Heart right ventricle (tissue), 16 donors: ENCODE measurements at places on chromosomes 7 and 10. TPM values are rescaled to one million over a fixed set of nuclear protein-coding genes. Genes with fewer than 3 reads are reported as not detected.

Gene ANKRD61
- 0.26 TPM for total RNA-seq

DNA sequence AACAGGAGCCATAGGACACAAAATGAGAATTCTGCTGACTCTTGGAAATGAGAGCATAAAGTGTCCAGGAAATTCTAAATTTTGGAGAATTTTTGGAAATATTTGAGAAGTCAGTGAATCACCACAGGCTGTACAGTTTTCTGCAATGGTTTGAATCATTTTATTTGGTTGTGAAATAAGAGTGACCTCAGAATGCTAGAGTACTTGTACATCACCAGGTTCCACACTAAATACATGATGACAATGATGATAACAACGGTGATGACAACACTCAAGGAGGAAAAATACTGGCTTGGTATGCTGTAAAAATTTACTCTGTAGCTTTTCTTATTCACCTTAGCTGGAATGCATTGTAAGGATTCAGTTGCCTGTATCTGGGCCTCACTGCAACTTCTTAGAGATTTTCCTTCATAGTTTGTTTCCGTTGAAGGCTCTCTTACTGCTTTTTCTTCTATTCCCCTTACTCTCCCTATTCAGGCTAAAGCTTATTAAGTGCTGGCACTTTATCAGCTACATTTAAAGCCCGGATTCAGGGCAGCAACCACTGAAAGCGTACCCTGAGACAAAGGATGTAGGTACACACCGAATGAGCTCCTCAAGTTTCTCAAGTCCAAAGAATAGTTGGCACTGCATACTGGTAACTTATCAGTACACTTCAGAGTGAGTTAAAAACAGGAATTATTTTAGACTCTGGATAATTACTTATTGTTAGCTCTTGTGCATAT lies 30.2 kb upstream of the NME8 start:
- DNase-seq = no peak

DNA sequence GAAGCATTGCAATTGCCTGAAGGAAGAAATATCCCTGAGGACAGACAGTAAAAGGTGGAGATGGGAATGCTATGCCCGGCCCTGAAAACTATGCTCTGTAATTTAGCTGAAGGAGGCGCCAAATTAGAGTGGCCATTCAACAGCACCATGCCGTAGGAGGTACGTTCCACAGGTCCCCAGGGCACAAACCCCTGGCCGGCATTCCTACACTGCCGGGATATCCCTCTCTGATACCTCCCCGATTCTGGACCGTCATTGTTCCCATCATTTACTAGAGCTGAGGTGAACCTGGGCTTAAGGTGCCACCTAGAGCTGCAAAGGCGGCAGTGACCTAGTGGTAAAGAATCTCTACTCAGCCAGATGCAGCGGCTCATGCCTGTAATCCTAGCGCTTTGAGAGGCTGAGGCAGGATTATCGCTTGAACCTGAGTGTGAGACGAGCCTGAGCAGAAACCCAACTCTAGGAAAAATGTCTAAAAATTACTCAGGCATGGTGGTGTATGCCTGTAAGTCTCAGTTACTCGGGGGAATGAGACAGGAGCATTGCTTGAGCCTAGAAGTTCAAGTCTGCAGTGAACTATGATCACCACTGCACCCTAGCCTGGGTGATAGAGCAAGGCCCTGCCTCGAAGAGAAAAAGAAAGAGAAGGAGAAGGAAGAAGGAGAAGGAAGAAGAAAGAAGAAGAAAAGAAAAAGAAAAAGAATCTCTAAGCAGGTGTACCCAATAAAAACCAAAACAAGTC lies 53.0 kb upstream of the TNKS2 start:
- no peak for DNase-seq

DNA sequence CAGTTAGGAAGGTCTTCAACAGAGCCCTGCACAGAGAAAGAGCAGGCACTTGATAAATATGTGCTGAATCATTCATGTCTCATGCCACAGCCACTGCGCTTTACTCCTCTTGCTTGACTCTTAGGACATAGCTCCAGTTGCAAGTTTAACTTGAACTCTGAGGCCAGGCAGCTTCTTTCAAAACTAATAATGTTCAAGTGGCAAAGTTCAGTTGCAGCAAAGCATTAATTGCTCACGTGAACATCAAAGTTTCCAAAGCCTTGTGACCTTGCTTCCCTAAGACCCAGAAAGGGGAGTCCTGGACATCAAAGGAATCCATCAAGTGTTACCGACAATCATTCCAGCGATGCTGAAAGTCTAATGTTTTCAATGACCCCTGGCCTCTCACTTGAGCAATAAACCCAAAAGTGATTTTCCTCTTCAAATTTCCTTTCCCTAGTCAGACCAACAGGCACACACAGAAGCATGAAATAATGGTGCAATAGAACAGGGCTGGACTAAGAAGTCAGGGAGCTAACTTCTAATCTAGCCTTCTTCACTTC lies 21.8 kb upstream of the TECTB start:
- DNase-seq = no peak

GRCh38 chr7:90771281-90771680 lies 175.2 kb downstream of the CDK14 start:
- DNase-seq = no peak

DNA sequence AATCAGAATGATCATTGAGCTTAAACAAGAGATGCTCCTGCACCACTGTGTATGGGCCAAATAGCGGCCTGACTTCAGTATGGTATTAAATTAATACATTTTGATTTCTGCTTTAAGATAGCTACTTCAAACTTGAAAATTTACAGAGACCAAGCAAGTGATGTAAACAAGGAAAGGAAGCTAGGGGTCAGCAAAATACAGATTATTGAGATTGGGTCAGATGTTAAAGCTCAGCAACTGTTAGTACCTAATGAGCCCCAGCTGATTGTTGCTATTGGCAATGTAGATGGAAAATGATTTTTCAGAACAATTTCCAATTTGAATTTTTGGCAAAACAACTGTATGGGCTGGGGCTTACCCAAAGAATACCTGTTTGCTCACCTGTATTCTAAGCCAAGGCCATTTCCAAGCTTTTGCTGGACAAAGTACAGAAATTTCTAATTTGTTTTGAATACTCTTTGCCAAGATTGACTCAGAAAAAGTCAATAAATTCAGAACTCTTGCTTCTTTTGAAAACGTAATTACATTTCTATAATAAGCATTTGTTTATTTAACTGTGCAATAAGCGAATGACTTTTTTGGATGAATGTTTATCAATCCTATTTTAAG lies 23.0 kb upstream of the DLD start:
- DNase-seq = no peak

Gene ZNF277
- total RNA-seq = 17.4 TPM

Gene ARF5
- total RNA-seq = 90.1 TPM

GRCh38 chr7:1244700-1245523 lies 12.2 kb downstream of the UNCX start:
- no peak for DNase-seq

DNA sequence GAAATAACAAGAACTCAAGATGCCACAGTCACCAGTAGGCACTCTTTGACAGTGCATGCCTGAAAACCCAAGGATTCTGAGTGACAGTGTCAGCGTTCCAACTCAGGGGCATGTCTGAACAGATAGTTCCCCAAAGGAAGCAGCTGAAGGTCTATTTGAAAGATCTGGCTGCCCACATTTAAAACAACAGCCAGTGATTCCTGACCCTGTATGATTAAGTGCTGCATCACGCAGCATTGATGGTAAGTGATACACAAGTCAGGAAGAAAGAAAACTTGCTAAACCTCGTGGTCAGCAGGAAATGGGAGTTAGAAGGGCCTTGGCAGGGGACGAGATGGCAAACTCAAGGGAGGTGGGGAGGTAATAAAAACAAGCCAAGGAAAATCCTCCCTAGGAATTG lies 1013.1 kb downstream of the TYW1 start:
- no peak for DNase-seq

Gene OR2A5
- total RNA-seq = not detected

GRCh38 chr10:30577048-30577447 lies 52.5 kb downstream of the LYZL2 start:
- no peak for DNase-seq

DNA sequence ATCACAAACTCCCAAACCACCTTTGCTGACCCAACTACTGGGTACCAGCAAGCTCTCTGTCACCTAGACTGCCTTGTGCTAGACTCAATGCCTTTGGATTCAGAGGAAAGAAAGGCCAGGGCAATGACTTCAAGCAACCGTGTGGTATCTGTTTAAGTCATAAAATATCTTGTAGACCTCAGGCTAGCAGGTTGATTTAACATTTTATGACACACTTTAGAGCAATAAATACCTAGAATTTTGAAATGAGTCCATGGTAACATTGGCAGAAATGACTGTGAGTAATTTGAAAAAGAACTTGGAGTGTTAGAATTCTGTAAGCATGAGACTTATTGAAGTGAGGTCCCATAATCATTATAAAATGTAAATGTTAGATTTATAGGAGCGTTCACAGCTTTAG lies 87.2 kb downstream of the TWIST1 start:
- no peak for DNase-seq

Gene ZP3
- 1.3 TPM for total RNA-seq

DNA sequence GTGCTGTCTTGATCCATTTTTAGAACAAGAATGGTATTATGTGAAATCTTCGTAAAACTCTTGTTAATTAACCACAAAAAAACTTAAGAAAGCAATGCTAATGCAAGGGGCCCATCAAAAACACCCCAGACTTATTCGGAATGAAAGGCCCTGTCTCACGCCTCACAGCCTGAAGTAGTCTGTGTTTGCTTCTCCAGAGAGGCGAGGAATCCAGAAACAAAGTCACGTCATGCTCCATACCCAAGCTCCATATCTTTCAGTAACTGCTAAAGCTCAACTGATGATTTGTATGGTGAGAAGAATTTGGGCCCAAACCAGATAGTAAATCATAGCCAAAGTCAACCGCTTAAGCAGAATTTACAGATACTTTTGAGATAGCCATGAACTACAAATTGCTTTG lies 155.4 kb downstream of the ATE1 start:
- no peak for DNase-seq

Gene GPR141
- total RNA-seq = 0.50 TPM

DNA sequence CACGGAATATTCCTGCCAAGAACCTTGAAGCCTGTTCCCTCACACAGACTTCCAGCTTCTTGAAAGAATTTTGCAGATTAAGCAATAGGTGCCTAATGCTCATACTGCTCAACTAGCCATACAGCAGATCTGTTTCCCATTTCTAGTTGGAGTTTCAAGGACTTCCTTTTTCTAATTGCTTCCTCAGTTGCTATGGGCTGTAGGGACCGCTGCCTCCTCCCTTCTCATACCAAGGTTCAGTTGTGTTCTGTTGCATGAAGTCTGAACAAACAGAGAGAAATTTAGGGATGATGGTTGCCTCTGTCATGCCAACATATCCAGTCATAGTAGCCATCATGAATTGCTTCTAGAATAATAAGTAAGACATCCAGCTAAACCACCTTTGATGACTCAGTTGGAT lies 6.8 kb downstream of the ITGA8 start:
- no peak for DNase-seq

DNA sequence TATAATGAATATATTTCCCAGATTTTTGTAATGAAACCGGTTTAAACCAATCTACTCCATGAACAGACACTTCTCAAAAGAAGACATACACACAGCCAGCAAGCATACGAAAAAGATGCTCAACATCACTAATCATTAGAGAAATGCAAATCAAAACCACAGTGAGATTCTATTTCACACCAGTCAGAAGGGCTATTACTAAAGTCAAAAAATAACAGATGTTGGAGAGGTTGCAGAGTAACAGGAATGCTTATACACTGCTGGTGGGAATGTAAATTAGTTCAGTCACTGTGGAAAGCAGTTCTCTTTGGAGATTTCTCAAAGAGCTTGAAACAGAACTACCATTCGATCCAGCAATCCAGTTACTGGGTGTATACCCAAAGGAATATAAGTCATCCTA lies 240.7 kb downstream of the TSPAN12 start:
- DNase-seq = no peak

DNA sequence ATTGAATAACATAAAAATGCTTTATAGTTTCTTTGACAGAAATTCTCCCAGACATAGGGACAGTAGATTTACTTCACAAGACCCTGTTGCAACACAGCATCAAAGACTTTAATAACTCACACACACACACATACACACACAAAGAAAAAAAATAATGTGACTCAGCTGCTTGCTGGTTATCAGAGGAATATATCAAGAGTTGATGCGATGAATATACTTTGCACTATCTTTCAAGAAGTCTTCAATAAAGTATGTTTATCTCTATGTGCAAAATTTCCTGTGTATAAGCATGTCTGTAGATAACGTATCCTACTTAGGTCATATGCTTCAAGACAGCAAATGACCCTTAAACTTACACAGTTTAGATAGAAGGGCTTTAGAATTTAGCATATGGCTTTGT lies 243.1 kb downstream of the ARL4A start:
- DNase-seq = no peak
